AG09309 (cell line): ENCODE measurements at places on chromosomes 16 and 17.

- DNase-seq = no peak
Measured at GRCh38 chr16:8048433-8048832, 541.9 kb downstream of the TMEM114 start.

DNA sequence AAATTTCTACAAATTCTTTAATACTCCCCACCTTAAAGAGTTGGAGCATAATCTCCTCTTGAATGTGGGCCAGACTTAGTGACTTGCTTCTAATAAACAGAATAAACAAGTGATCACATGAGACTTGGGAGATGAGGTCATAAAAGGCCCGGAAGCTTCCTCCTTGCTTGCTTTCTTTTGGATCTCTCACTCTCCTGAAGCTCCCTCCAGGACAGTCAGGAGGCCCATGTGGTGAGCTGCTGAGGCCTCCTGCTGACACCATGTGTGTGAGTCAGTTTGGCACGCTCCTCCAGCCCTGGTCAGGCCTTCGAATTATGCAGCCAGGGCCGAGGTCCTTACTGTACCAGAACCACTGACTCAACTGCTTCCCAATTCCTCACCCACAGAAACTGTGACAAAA lies 53.2 kb downstream of the NDEL1 start:
- peak; percentile 88 for DNase-seq

DNA sequence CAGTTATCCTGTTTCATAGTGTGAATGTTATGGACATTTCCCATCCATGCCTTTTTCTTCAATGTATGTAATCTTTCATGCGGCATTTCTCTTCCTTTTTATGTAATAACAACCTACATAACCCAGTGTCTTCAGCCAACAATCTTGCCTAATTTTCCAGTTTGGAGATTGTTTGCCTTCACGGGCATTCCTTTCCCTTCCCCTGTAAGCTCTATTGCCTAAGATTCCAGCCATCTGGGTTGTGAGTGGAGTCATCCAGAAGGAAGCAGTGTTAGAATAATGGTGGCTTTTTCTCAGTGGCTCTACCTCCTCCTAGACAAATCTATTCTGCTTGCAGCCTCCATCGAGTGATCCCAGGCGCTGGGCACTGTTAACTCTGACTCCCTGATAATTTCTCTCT lies 22.3 kb downstream of the SYCE1L start:
- peak; percentile 13 for DNase-seq

GRCh38 chr16:56910112-56910511 lies 21.8 kb upstream of the HERPUD1 start:
- no peak for DNase-seq

DNA sequence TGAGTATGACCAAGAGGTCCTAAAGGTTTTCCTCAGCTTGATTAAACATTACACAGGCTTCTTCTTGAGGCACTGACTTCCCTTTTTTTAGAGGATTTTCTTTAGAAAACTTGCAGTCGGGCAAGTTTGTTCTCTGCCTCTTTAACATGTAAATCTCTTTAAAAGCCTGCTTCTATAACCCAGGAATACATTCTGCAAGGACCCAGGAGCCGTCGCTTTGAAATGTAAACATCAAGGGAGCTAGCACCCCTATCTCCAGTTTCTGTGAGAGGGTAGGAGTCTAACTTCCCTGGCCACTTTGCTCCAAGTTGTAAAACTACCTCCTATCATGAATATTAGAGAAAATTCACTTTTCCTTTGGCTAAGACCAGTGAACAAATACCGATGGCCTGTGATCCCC lies 201.5 kb upstream of the CPHXL start:
- no peak for DNase-seq

DNA sequence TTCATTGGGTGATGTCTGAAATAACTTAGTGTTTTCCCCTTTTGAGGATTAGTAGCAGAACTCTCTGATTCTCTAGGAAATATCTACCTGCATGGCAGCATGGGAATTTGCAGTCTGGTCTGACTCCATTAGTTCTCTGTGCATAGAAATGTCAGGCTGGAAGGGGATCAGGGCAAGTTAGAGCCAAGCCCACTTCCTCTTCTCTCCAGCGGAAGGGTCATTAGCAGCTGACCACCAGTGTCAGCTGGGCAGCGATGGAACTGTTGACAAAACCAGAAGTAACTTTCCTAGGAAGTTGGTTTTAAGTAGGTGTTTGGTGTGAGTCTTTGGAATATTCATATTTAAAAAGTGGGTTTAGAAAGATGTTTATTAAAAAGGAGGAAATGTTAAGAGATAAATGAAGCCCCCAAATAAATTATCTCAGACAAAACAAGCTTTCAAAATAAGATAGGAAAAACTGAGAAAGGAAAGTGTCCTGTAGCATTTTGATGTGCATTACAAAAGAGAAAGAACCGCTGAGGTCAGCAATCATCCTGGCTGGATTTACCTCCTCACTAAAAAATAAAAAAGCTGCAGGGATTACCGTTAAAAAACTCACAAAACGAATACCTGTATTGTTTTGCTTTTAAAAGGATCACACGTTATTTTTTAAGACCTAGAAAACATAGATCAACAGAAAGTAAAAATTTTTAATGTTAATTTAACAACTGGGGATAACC lies 32.4 kb upstream of the MMD start:
- no peak for DNase-seq

- no peak for DNase-seq
Measured at GRCh38 chr17:55212880-55213279, 51.9 kb upstream of the HLF start.

DNA sequence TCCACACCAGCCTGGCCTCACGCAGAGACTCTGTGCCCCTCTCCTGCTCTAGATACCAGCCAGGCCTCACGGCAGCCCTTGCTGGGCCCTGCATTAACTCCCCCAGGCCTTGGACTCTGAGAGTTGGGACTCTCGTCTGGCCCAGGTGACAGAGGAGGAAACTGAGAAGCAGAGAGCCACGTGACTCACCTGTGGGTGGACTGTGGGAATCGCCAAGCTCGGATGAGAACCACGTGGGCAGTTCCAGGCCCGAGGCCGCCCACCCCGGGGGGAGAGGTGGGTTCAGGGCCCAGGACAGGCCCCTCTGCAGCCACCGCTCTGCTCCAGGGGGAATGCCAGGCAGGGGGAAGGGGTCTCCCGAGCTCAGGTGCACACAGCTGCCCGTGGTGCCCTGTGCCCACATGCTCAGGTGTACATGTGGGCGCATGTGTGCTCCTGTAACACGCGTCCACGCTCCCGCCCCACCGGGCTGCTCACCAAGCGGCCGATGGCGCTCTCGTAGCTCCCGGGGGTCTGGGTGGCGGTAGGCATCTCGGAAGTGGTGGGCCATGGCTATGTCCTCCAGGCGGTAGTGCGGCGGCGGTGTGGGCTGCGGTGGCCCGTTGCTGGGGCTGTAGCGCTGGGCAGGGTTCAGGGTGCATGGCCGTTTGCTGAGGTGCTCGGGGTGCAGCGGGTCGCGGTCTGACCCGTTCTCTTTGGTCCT lies 18.3 kb upstream of the PABPN1L start:
- DNase-seq = no peak
